Astrocyte of the spinal cord (primary cell): ENCODE measurements at places on chromosomes 12 and 14.

DNA sequence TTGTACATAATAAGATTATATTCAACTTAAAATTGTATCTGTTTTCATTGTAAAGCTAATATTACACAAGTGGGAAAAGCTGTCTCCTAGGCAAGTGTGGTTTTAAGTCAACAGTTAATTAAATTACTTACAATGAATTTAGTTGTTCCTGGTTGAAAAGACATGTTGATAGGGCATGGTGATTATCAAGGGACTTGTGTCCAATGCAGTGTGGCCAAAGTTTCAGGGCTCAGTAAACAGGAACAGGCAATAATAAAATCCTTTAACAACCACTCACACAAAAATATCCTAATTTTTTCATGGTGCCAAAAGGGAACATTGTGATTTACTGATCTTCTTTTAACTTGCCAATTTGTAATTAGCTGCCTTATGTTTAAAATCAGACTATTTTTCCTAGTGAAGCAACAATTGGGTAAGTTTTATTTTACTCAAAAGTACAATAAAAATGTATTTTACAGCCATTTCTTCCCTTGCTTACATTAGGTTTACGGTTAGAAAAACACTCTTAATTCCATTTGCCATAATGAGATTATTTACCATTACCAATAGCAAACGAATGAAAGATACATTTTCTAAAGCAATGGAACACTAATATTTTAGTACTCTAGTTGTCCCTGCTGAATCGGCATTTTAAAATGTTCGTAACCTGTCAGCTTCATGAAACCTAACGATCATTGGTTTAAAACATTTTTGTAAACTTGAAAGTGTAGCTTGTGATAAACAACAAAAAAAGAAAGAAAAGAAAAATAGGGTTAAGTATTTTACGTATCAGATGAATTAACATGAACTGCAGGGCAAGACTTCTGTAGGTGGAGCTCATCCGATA, 1.8 kb upstream of the WNK1 start:
- DNase-seq: no peak

GRCh38 chr12:78431931-78432330, 432.6 kb upstream of the SYT1 start:
- DNase-seq: peak; percentile 9

DNA sequence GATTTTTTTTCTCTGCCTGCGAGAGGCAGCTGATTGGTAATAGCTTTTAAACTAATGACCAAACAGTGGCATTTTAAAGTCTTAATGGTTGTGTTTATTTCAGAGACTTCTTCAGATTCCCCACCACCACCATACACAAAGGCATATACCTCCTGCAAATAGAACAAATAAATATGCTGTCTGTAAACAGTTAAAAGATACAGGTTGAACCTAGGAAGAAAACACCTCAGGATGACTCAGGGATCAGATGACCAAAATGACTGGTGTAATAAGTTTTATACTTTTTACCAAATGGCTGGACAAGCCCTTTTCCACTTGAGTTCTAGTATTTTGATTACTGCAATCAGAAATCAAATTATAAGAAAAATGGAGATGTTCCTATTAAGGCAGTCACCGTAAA, 364.1 kb downstream of the PAWR start:
- DNase-seq: no peak

- DNase-seq: no peak
Measured at GRCh38 chr12:6494968-6495367, 1.1 kb downstream of the NCAPD2 start.

DNA sequence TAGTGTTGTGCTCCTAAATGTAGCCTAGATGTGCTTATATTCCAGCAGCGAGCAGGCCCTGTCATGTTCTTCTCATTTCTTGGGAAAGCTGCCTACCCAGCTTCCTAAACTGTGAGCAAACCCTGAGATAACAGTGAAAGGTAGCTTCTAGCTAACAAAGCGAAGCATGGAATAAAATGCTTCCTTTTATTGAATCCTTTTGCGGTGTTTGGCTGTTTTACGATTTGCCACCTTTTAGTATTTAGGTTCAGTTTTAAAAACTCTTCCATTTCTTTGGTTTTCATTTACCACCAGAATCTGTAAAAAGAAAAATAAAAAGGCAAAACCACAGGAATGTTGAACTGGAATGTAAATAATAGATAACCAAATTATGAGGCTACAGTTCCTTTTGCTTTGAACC, 5.0 kb upstream of the PKP2 start:
- peak; percentile 31 for DNase-seq

DNA sequence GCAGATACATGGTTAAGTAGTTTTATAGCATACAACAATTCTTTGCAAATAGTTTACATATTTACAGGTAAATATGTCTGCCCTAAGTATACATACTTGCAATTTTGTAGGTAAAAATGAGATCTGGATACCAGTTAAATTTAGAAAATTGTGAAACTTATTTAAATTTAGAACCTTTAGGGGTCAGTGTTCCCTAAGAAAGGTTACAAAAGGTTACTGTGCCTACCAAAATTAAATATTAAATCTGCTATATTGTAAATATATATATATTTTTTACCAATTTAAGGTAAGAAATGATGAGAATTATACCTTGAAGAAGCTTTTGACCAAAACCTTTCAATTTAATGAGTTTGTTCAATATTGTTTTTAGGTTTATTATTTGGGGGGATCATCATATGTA, 54.0 kb downstream of the MIPOL1 start:
- no peak for DNase-seq

DNA sequence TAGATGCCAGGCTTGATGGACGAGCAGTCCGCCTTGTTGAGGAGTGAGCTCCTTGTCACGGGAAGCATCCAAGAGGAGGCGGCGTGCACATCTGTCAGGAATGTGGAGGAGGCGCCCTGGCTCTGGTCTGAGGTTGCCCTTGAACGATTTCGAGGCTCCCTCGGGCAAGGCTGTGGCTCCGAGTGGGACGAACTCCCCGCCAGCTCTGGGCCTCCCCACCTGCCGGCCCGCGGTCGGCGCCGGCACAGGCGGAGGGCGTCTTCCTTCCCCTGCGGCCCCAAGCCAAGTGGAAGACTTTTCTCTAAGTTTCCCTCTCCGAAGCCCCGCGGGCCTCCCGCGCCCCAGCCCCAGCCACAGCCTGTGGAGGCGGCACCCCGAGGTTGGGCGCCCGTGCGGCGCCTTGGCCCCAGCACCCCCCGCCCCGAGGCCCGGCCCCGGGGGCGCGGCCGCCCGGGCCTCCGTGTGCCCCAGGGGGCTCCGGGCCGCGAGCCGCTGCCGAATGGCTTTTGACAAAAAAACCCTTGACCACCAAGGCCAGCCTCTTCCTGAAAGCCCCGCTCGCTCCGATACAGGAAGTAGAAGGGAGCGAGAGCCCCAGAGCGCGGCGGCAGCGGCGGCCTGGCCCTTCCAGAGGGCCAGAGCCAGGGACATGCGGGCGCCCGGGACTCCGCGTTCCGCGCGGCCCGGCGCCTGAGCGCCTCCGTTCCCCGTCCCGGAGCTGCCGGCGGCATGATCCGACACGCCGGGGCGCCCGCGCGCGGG, at the start of gene RIN3:
RIN3 (plus strand) TSS at position 578 of the 762 bp plus-strand sequence; CDS start at position 730, 152 bp downstream.
- DNase-seq: peak; percentile 67

- DNase-seq: no peak
Measured at GRCh38 chr12:75000120-75000519, 209.5 kb downstream of the KCNC2 start.

DNA sequence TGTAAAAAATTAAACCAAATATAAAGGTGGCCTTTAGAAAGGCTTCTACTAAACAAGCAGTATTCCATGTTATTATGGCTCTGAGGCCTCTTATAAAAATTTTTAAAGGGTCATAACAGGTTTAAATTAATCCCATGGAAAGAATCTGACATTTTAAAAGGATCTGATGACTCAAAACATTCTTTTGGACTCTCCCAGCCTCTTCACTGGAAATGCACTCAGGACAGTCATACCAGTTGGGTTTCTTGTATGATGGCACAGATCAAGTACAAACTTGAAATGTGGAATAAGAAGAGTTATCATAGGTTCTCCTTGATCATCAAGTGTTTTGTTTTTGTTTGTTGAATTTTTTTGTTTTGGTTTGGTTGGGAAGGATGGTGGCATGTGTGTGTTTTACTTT, 50.8 kb downstream of the PPP2R5E start:
- peak; percentile 48 for DNase-seq

DNA sequence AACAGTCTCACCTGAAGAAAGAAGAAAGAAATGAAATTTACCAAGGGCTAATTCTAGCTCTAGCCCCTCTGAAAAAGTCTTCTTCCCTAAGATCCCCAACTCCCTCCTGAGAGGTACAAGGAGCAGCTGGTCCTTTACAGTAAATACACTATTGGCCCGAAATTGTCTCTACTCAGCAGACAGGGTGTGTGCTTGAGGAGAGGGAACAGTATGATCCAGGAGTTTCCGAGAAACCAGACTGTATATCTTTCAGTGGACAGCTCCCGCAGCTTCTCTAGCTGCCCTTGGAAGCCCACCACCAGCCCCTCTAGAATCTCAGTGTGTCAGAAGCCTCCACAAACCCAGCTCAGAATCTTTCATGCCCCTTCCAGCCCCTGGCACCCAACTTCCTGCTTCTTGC, 8.1 kb downstream of the GPR84 start:
- no peak for DNase-seq

DNA sequence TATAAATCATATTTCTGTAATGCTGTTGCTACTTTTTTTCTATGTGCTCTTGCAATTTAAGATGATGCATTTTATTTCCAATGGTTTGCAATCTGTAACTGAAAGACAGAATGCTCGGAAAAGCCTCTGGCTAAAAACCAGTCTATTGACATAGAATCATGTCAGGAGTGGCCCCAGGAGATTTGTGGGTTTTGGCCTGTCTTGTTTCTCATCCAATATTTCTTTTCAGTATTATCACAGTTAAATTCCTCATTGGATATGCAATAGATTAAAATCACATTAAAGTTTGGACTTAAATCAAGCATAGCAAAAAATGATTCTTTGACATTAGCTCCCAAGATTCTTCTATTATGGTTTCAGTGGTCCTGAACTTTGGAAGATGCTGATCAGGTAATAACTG, 19.1 kb upstream of the SLC38A2 start:
- DNase-seq: peak; percentile 51

DNA sequence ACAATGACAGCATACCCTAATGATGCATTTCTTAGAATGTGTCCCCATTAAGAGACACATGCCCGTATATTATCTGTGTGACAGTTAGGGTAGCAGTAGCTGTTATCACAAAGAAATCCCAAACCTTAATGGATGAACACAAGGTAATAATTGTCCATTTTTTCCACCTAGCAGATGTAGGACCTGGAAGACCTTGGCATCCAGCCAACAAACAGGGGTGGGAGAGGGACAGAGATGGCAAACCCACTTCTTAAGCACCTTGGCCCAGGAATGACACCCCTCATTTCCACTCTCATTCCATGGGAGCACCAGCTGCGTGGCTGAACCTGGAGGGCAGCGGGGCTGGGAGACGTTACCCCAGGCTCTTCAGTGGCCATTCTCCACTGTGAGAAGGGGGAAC, 679.0 kb downstream of the AACS start:
- no peak for DNase-seq

DNA sequence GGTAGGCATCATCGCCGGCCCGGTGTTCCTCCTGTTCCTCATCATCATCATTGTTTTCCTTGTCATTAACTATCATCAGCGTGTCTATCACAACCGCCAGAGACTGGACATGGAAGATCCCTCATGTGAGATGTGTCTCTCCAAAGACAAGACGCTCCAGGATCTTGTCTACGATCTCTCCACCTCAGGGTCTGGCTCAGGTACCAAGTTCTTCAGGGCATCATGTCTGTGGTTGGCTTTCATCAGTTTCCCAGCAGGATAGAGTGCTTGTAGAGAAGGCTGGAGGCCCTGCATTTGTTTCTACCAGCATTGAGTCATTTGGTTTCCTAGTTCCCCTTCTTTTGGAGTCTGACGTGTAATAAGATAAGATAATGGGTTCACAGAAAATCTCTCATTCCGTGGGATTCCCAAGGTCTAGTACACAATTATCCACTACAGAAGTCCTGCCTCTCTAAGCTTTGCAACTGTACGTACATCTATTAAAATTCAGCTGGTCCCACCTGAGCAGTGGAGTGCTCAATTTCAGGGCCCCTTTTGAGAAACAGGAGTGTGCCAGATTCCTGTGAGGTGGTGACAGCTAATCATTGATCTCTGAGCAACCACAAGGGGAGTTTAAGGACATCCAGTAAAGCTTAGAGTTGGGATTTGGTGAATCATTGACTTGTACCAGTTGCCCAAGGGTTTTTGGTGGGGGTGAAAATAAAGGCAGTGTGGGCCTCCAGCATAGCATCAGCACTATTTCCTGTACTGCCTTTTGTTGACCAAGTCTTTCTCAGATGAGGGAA, 25.1 kb downstream of the ACVR1B start:
- peak; percentile 15 for DNase-seq

GRCh38 chr12:131589221-131589897, 121.5 kb upstream of the SFSWAP start:
- no peak for DNase-seq

DNA sequence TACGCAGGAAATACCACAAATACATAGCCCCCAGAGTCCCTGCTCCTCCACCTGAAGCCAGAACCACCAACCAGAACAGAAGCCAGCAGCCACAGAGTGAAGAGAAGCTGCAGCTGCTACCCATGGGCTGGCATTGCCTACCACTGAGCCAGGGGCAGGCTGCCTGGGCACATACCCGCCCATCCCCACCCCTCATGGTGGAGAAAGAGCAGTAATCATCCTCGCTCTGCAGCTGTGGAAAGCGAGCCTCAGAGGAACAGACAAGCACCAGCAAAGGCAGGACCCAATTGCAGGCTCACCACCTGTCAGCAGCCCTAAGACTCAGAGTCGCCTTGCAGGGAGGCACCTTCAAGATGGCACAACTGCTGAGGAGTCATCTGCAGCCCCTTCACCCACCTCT, 11.2 kb upstream of the CD9 start:
- DNase-seq: no peak

DNA sequence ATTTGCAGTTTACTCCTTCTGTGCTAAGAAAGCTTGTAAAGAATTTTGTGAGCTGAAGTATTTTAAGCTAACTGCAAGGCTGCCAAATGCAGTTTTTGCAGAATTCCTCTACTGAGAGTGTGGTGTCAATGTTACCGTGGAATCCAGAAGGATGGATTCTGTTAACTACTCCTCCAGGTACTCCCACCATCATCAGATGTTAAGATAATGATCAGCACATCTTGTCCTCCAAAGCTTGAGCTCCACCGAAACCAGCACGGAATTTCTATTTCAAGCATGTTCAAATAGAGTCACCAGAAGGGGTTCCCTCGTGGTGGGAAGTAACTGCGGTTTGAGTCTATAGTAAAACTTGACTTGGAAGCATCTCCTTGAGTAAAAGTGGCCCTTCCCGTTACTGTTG, 64.3 kb upstream of the CDKN3 start:
- DNase-seq: no peak

GRCh38 chr14:23612354-23612732, 23.8 kb upstream of the DHRS2 start:
- DNase-seq: no peak

GRCh38 chr12:50749459-50749882, 14.4 kb upstream of the ATF1 start:
- DNase-seq: no peak

DNA sequence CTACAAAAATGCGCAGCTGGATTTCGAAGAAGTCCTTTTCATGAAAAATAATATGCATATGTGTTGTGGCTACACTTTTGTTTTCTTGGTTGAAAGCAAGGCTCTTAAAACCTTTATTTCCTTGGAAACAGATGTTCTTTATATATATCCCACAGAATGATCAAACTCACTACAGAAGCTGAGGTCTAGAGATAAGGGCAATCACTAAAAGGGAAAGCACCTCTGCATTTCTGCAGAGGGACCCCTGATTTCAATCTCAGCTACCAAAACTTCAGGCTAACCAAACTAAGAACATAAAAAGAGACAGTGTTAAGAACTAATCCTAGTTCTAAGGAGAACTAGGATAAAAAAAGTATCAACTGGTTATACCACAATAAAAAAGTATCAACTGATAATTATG, 65.4 kb upstream of the CDKL1 start:
- DNase-seq: no peak

- no peak for DNase-seq
Measured at GRCh38 chr14:92462568-92462967, 51.0 kb upstream of the RIN3 start.
